ENCODE measurements at places on chromosomes 11 and 22.

DNA sequence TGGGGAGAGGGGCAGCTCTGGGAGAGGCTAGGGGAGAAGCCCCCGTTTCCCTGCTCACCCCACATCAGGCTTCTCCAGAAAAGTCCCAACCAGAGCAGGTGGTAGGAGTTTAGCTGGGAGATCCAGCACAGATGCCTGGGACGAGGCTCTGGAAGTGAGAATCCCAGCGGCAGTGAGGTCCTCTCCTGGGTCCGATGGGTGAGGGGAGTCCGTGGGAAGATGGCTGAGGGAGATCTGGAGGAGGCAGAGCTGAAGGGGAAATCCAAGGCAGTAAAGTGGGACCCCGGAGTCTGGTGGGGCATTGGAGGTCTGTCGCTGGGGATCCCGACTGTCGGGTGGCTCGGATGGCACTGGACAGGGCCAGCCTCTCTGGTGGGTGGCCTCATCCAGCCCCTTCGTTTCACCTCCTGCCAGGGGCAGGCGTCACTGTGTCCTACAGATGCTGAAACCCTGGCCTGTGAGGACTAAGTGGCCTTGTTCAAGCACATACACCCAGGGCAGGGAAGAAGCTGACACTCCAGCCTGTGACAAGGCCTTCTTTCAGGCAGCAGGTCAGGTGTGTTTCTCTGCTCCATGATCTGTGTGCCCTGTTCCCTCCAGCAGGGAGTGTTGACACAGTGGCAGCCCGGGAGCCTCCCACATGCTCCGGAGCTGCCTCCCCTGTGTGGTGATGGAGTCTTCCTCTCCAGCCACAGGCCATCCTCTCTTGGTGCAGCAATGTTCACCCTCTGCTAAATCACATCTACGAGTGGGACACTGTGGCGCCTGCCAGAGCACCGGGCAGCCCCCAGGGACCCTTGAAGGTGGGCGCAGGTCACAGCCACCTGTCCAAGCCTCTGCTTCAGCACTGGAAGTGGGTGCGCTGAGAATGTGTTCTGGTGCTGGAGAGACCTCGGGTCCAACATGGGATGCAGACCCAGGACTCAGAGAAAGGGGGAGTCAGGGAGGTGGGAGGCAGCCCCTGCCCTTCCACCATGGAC, 850.8 kb downstream of the BRD1 start:
- no peak for DNase-seq

GRCh38 chr11:27650988-27651387, 49.3 kb downstream of the BDNF start:
- DNase-seq: no peak

- DNase-seq: no peak
Measured at GRCh38 chr11:95829580-95830259, 39.4 kb downstream of the CEP57 start.

DNA sequence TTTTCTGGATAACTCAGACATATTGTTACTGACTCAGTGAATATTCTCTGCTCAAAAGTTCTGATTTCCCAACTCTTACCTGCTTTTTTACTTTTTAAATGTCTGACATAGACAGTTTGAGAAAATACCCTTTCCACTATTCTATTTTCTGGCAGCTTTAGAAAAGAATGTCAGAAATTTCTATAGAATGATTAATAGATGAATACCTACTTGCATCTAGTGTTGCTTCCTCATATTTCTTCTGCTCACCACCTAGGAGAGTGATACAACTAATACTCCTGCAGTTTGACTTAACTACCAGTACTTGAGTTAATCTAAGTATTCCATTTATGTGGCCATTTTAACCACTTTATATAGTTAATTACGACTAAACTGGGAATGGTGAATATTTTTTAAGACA, 55.2 kb downstream of the KDM2A start:
- DNase-seq: no peak

- DNase-seq: no peak
Measured at GRCh38 chr11:2190657-2191471, 19.2 kb upstream of the TH start.

- no peak for DNase-seq
Measured at GRCh38 chr11:104881117-104881794, 17.0 kb downstream of the CASP12 start.

- no peak for DNase-seq
Measured at GRCh38 chr11:18618342-18619025, 15.7 kb downstream of the SPTY2D1 start.

GRCh38 chr11:2788168-2789071, 88.6 kb upstream of the KCNQ1OT1 start:
- no peak for DNase-seq

DNA sequence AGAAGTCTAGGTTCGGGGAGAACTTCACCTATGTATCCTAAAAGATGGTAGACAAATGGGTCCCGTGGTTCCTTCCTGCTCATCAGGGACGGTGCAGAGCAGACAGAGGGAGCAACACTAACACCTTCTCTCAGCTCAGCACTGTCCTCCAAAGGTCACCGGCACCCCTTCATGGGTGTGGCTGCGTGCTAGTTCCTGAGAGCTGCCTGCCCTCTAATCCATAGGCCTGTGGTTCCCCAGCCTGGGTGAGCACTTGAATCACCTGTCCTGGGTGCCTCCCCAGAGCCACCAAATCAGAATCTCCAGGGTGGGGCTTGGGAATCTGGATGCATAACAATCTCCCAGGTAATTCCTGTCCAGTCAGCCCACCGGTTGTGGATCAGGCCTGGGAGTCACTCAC, 113.9 kb upstream of the TMEM45B start:
- no peak for DNase-seq

DNA sequence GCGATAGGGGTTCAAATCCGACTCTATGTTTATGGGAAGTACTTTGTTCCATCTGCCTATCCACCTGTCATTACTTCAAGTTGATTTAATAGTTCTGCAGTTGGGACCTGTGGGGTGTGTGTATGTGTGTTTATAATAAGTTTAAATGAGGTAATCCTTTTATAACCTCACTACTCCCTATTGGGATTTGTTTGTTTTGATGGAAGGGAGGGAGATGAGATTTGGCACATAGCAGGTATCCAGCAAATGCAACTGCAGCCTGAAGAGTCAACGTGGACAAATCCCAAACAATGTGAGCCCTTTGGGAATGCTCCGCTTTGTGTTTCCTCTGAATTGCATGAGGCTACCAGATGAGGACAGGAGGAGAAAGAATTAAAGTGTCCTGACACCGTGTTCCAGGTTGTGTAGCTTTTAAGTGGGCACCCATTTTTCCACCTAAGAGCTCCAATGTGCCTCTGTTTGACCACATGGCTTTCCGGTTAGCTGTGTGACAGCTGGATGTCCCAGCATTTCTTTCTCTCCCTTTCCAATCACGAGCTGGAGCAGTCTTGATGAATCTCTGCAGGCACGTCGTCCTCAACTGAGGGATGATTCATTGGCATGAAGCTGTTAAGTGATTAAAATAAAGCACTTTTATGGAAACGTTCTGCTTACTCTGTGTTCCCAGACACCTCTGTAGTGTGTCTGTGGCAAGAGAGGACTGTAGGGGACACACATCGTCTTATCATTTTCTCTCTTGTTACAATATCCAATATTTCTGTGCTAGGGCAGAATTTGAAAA, 610.7 kb downstream of the NTM start:
- no peak for DNase-seq

- no peak for DNase-seq
Measured at GRCh38 chr11:106306942-106307341, 229.5 kb downstream of the AASDHPPT start.

DNA sequence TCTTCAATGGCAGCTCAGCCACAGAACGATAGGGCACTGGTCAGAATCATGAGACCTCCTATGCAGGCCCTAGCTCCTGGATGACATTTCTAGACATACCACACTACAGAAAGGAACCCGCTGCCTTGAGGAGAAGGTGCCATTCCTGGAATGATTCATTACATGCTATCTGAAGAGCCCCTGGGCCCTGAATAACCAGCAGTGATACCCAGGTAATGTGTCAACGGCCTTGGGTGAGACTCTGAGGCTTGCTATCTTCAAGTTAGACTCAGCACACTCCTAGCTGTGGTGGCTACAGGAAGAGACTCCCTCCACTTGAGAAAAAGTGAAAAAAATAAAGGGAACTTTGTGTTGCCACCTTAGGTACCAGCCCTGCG, 161.2 kb upstream of the GRIA4 start:
- no peak for DNase-seq

DNA sequence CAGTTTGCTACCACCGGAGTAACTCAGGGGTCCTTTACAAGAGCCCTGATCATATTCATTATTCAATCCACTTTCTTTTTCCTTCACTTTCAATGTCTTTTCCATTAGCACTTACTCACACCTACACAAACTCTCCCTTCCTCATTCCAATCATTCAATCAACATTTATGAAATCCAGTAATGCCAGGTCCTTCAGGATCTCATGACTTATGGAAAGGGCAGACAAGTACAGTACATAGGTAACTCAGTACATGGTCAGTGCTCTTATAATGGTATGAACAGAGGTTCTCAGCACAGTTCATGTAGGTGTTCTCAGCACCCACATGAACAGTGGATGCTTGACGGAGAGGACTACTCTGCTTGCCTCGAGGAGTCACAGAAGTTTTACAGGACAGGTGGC, 106.6 kb downstream of the USP35 start:
- no peak for DNase-seq

DNA sequence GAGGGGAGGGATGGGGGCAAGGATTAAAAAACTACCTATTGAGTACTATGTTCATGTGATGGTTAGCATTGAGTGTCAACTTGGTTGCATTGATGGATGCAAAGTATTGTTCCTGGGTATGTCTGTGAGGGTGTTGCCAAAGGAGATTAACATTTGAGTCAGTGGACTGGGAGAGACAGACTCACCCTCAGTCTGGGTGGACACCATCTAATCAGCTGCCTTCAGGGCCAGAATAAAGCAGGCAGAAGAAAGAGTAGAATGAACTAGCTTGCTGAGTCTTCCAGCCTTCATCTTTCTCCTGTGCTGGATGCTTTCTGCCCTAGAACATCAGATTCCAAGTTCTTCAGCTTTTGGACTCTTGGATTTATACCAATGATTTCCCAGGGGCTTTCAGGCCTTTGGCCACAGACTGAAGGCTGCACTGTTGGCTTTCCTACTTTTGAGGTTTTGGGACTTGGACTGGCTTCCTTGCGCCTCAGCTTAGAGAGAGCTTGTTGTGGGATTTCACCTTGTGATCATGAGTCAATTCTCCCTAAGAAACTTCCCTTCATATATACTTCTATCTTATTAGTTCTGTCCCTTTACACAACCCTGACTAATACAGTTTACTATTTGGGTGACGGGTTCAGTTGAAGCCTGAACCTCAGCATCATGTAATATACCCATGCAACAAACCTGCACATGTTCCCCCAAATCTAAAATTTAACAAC, 70.2 kb downstream of the MTNR1B start:
- DNase-seq: no peak

GRCh38 chr11:132683602-132684001, 848.7 kb downstream of the OPCML start:
- no peak for DNase-seq

DNA sequence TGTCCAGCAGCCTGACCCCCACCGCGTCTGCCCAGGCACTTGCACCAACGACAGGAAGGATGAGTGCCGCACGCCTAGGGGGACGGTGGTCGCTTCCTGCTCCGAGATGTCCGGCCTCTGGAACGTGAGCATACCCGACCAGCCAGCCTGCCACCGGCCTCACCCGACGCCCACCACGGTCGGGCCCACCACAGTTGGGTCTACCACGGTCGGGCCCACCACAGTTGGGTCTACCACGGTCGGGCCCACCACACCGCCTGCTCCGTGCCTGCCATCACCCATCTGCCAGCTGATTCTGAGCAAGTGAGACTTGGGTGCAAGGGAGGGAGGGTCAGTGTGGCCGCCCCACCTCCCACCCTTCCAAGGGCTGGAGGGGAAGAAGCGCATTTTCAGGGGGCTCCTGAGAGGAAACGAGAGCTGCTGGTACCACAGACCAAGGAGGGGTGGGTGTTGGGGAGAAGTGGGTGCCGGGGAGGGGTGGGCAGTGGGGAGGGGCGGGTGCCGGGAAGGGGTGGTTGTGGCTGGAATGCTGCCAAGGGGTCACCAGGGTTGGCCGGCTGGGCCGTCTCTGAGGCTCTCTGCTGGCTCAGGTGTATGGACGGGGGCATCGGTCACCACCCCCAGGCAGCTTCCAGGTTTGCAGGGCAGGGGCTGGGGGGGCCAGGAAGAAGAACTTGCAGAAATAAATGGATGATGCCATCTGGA, 27.7 kb upstream of the MUC5B start:
- DNase-seq: no peak

DNA sequence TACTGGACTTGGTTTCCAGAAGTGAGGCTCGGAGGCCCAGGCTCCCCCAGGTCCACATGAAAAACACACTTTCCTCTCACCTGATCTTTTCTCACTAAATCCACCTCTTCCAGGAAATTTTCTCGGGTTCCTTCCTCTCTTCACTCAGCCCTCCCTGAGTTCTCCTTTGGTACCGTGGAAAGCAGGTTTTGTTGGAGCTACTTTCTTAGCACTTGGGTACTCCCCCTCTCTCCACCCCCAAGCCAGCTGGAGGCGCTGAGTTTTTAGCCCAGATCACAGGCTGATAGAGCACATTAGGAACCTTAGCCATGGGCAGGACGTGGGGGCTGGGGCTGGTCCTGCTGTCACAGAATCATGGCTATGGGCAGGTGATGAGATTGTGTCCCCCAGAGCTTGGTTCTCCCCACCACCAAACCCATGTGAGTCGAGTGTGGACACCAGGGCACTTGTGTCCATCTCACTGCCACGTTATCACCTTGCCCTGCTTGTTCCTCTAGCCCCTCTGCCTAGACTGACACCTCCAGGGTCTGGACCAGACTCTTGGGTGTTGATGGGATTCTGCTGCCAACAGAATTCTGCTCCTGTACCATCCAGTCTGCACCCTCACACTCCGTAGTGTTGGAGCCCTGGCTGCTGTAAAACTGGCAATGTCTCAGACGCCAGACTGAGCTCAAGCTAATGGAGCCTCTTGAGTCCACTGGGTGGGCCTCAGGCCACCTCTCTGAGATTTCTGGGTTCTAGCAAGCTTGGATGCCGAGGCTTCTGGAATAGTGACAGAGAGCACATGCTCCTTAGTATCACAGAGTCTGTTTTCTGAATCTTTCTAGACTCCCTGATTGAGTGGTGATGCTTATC, 74.9 kb upstream of the NARS2 start:
- DNase-seq: no peak

DNA sequence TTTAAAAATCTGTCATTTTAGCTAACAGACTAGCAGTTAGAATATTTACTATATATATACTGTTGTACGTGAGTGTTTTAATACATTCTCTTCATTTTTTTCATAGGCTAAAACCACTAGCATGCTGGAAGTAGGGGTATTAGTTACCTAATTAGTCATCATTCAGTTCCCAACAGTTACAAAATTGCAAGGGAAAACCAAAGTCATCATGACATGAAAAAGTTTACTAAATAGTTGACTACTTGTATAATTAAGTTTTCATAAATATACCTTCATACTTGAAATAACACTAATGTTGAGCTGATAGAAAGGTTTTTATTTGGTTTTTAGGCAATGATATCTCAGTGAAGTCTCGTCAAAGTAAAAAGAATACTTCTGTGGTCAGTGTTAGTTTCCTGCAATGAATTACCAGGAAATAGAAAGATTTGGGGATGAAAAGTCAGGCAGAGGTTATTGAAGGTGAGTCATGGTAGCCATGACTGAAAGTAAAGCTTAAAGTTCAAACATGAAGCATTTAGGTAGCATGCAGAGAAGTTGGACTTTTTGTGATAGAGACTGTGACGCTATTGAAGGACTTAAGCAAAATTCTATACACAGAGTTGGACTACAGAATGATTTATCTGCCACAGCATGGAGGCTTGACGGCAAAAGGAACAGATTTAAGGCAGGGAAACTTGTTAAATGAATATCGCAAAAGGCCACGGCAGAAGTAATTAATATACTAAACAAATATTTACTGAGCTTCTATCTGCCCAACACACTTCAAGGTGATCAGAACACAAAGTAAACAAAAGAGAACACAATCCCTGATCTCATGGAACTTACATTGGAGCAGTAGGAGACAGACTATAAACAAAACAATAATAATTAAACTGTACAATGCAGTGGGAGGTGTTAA, 828.1 kb upstream of the FAT3 start:
- no peak for DNase-seq

All from stimulated activated CD8-positive, alpha-beta memory T cell treated with anti-CD3 and anti-CD28 coated beads, Interleukin-4, amount 100 ng/mL, for 4 hours (primary cell).